ENCODE measurements at places on chromosomes 3 and 15. TPM values are rescaled to one million over a fixed set of nuclear protein-coding genes. Genes with fewer than 3 reads are reported as not detected.

Gene ZWILCH
- total RNA-seq, result 31.5 TPM

Gene PCLAF
- 270 TPM for total RNA-seq

Gene OR5K3
- not detected for total RNA-seq

Gene ESYT3
- 1.2 TPM for total RNA-seq

Gene STT3B
- 79.8 TPM for total RNA-seq

Gene CFAP20DC
- 2.5 TPM for total RNA-seq

Gene THSD4
- total RNA-seq, result 24.4 TPM

Gene CADM2
- 0.11 TPM for total RNA-seq

Gene DUOX1
- total RNA-seq, result not detected

Gene GP9
- not detected for total RNA-seq

Gene CCDC54
- not detected for total RNA-seq

Gene CP
- total RNA-seq, result 4.5 TPM

Gene CLDN11
- 0.21 TPM for total RNA-seq

Gene VPS18
- 18.7 TPM for total RNA-seq
